ENCODE measurements at places on chromosomes 5 and 9. TPM values are rescaled to one million over a fixed set of nuclear protein-coding genes. Genes with fewer than 3 reads are reported as not detected.
A peak's percentile ranks its signal among the peaks of the same experiment; 100 is the strongest.

DNA sequence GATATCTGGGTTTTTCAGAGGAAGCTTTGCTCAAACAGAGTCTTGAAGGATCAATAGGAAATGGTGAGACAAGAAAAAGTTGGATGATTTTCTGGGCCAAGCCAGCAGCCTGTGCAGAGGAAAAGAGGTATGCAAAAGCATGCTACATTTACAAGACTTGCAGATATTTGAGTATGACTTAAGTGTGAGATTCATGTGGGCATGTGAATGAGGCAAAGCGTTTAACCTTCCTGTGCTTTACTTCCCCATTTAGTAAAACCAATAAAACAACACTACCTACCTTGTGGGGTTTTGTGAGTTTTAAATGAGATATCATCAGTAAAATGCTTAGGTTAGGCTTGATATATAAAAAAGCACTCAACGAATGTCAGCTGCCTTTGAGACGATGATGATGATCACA lies 58.1 kb downstream of the PIP5K1B start:
- H3K27me3 ChIP-seq, result no peaks in the 10 kb centered on the region
- H3K36me3 ChIP-seq, result no peaks in the 10 kb centered on the region
- H3K4me3 ChIP-seq, result no peak overlapping the region
- H3K27ac ChIP-seq, result no peak overlapping the region
- no peak for DNase-seq
- H3K4me1 ChIP-seq, result no peaks in the 10 kb centered on the region

- DNase-seq, result no peak
- no peak overlapping the region for H3K27ac ChIP-seq
- no peak overlapping the region for H3K4me3 ChIP-seq
- H3K27me3 ChIP-seq, result no peaks in the 10 kb centered on the region
- H3K36me3 ChIP-seq, result no peaks in the 10 kb centered on the region
- H3K4me1 ChIP-seq, result no peaks in the 10 kb centered on the region
Observed at GRCh38 chr9:16221822-16222547, 648.5 kb downstream of the BNC2 start.

DNA sequence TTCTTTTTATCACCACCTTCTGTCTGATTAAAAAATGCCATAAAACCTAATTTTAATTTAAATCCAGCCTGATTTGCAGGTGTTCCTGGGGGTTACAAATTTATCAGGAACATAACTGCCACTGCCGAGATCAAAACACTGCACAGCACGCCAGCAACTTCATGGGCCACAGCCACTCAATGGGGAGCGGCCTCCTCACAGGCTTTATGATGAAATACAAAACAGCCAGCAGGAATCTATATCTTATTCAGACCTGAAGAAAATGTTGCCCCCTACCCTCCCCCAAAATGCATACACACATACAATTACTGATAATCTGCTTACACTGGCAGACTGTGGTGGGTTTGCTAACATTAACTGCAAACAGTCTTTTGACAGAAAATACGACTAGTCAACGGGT lies 151.7 kb upstream of the POU5F2 start:
- no peaks in the 10 kb centered on the region for H3K4me1 ChIP-seq
- no peak for DNase-seq
- no peaks in the 10 kb centered on the region for H3K27me3 ChIP-seq
- no peak overlapping the region for H3K4me3 ChIP-seq

DNA sequence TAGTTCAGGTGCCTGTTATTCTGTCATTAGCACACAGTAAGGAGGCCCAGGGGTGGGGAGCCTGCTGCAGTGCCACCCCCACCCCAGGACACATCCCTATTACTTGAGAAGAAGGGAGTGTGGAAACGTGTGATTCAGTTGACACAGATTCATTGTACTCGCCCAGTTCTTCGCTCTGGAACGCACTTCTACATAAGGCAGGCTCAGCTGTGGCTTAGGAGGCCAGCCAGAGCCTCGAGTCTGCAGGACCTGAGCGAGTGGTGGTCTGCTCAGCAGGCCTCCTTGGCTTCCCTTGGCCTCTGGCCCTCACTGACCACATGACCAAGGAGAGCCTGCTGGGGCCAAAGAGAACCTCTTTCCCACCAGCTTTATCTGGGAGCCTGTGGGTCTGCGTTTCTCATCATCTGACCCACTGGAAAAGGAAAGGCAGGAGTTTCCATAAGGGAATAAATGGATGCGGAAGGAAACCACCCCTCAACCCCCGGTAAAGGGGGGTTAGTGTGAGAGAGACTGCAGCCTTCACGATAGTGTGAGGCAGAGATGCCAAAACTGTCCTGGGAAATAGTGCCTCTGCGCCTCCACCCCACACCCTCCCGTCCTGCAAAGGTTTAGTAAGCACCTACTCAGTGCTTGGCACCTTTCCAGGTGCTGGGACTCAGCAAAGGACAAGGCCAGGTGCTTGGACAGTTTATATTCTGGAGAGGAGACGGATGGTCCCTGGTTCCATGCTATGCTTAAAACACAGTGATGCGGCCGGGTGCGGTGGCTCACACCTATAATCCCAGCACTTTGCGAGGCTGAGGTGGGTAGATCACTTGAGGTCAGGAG lies 73.7 kb downstream of the PPARGC1B start:
- no peaks in the 10 kb centered on the region for H3K4me1 ChIP-seq
- H3K36me3 ChIP-seq, result no peaks in the 10 kb centered on the region
- no peak for DNase-seq
- peak overlapping the region; percentile 64 for H3K27ac ChIP-seq

- H3K27me3 ChIP-seq, result no peaks in the 10 kb centered on the region
- H3K4me1 ChIP-seq, result no peaks in the 10 kb centered on the region
- no peak overlapping the region for H3K27ac ChIP-seq
Observed at GRCh38 chr9:18075253-18075952, 398.6 kb upstream of the ADAMTSL1 start.

GRCh38 chr9:132757016-132757415 lies 86.8 kb downstream of the GTF3C4 start:
- H3K27me3 ChIP-seq, result no peaks in the 10 kb centered on the region
- H3K36me3 ChIP-seq, result no peaks in the 10 kb centered on the region
- no peak overlapping the region for H3K27ac ChIP-seq
- no peak for DNase-seq

Gene ENHO
- 20.9 TPM for total RNA-seq

Gene RNF208
- 6.2 TPM for total RNA-seq

Gene CHD1
- total RNA-seq, result 52.9 TPM

Gene GABRP
- 5.5 TPM for total RNA-seq

Gene CCDC69
- total RNA-seq, result 28.2 TPM

Measured in prostate gland (tissue), 2 donors.